Globus pallidus (tissue), 1 donor: ENCODE measurements at places on chromosomes 5 and 9.

GRCh38 chr9:38107811-38108304 is 38.8 kb upstream of the SHB start:
- no peak for DNase-seq

GRCh38 chr9:79308012-79308411 is 263.8 kb upstream of the TLE4 start:
- no peak for DNase-seq

- DNase-seq: no peak
These were observed 1622.5 kb downstream of the MAT2B start for GRCh38 chr5:165127941-165128340.

DNA sequence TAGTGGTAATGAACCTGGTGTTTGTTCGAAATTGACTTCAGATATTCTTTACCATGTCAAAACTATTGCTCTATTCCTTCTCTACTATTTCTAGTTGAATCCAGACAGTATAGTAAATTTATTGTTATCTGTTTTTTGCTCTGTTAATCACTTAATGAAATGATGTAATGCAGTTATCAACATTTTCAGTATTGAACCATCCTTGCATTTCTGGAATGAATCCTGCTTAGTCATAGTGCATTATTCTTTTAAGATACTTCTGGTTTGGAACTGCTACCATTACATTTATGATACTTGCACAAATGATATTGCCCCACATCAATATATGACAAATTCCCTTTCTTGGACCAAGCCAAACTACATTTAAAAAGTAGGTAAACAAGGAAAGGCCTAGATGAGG is 554.0 kb upstream of the KLF4 start:
- no peak for DNase-seq

DNA sequence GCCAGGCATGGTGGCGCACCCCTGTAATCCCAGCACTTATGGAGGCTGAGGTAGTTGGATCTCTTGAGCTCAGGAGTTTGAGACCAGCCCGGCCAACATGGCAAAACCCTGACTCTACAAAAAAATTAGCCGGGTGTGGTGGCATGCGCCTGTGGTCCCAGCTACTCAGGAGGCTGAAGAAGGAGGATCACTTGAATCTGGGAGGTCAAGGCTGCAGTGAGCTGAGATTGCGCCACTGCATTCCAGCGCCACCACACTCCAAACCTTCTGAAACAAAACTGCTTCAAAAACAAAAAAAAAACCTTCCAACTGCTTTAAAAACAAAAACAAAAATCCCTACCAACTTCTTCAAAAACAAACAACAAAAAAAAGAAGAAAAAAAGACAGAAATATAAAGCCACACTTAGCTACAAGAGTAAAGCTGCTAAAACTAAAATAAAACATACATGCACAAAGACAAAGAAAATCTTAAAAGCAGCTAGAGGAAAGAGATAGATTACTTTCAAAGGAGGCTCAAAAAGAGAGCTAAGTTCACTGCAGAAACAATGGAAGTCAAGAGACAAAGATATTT is 11.4 kb downstream of the DCAF10 start:
- DNase-seq: no peak

- no peak for DNase-seq
These were observed 596 bp downstream of the ENTREP1 start for GRCh38 chr9:69325409-69326212.

GRCh38 chr5:109759306-109759705 is 69.6 kb downstream of the MAN2A1 start:
- DNase-seq: no peak

DNA sequence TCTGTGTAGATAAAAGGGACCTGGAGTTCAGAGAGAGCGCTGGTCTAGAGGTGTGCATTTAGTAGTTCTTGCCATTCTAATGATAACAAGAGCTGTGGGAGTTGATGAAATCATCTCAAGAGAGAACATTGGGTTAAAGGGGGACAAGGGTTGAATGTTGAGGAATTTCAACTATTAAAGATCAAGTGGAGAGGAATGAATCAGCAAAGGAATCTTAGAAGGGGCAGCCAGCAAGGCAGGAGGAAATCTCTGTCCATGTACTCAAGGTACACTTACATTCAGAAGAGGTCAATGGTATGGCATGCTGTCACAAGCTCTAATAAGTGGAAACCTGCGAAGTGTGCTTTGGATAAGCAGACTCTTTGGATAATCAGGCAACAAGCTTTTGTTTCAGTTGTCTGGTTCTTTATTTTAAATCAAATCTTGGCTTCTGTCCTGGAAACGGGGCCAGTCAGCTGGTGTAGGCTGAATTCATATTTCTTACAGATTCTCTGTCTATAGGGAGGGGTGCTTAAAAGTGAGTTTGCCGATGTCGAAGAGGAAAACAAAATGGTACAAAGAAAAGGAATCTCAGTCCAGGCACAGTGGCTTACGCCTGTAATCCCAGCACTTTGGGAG is 320.5 kb upstream of the CD180 start:
- DNase-seq: no peak

DNA sequence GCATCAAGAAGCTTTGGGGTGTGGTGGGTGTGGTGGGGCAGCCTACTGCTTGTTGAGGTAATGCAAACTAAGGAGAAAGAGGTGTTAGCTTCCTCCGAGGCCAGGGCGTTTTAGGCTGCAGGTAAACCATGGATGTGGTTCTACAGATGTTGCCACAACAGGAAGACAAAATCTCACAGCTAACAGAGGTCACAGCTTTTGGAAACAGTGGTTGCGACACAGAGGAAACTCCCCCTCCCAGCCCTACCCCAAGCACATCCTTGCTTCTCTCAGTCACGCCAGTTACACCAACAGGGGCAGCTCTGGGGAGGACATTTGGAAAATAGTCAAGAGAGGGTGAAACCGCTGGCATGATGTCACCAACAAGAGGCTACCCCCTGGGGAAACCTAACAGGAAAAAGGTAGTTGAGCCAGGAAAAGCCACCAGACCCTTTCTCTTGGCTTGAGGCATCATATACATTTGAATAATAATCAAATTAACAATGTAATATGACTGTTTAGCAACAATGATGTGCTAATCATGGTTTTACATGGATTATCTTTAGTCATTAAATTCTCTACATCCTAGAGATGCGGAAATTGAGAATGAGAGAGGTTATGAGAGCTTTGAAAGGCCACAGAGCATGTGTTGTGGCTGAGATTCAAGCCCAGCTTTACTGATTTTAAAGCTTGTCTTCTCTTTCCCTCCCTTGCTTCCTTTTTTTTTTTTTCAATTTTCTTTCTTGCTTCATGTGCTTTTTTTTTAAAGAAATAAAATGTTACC is 82.2 kb upstream of the IL12B start:
- peak; percentile 5 for DNase-seq

GRCh38 chr5:167478188-167478587 is 813.3 kb upstream of the WWC1 start:
- DNase-seq: no peak

DNA sequence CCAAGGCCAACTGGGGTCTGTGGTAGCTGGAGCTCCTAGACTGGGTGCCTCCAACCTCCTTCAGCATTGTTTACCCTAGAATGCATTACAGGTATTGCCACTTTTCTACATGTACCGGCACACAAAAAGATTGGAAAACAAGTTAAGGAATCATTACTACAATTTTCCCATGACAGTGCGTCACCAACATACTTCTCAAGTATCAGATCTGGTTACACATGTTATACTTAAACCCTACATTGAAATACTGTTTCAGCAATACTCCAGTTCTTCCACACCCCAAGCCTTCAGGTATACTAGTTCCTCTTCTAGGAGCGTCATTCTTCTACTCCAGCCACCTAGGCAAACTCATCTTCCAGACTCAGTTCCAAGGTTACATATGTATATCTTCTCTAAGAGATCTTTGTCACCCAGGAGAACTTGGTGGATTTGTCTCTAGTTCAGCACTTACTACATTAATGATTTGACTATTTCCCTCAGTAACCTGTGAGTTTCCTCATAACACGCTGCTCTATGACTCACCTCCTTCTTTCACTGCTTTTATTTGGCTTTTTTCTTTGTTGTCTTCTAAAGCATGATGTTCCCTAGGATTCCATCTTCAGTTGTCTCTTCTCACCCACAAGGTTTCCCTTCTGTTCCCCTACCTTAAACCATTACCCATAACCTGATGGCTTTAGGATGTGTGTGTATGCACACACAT is 217.0 kb downstream of the AP3B1 start:
- DNase-seq: no peak

DNA sequence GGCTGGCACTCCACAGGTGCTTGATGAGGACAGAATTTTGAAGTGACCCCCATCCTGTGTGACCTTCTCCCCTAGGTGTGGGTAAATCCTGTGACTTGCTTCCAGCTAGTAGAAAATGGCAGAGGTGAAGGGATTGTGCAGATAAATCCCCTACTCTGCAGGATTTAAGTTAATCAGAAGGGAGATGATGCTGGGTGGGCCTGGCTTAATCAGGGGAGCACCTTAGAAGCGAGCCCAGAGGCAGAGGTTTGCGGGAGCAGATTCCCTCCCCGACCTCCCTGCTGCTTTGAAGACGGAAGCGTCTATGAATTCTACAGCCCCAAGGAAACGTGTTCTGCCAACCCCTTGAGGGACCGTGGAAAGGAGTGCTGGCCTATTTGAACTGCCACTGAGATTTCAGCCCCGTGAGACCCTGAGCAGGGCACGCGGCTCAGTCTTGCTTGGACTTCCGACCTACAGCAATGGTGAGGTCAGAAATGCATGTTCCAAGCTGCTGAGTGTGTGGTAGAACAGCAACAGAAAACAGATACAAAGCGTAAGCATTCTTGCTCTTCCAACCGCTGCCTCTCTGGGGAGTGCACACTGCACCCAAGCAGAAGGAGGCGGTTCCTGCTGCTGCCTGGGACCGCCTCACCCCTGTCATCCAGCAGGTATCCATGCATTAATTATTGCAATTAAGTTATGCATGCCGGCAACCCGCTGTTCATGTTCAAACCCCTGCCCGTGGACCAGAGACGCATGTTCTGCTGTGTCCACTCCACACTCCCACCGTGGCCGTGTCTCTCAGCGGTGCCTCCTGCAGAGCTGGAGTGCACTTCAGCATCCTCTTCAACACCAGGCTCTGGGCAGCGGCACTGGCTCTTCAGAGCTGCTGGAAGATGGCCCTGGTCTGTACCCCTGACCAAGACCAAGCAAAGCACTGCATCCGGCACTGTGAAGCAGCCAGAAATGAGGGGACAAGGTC is 54.6 kb upstream of the RXRA start:
- DNase-seq: no peak

DNA sequence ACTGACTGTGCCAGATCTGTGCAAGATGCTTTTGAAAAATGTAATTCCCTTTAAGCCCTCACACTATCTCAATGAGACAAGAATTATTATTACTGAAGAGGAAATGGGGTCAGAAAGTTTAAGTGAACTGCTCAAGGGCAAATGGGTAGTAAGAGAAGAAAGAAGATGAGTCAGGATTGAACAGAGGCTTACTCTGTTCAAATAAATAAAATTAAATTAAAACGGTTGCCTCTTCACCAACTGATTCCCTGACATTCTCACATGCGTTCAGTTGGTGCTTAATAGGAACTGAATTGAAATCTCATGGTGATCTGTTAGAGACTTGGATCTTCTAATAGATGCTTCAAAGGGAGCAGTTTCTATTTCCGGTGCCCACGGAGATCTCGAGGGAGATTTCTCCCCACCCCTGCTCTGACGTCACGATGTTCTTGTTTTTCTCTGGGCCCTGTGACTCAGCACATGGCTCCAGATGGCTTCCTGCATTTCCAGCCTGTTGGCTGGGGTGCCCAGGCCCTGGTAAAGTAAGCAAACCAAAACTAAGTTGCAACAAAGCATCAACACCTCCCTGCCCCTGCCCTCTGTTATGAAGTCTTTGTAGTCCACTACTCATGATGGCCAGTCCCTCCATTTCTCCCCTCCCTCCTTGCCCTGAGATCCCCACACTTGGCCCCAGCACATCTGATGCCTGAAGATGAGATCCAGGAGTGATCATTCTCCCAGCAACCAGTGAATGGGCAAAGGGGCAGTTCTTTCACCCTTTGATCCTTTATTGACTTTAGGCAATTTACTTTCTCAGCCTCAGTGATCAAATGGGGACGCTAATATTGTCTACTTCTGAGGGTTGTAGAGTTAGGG is 106.1 kb upstream of the CPEB4 start:
- DNase-seq: peak; percentile 82

- no peak for DNase-seq
These were observed 300.3 kb downstream of the MRPS30 start for GRCh38 chr5:45109062-45109461.

- DNase-seq: no peak
These were observed 25.6 kb downstream of the ANKS6 start for GRCh38 chr9:98770717-98771116.

- no peak for DNase-seq
These were observed 48.3 kb downstream of the SH3TC2 start for GRCh38 chr5:149014571-149015031.

- DNase-seq: no peak
These were observed 396.2 kb downstream of the EFNA5 start for GRCh38 chr5:107274571-107274970.

GRCh38 chr9:125411171-125411756 is 149.6 kb downstream of the GAPVD1 start:
- no peak for DNase-seq

DNA sequence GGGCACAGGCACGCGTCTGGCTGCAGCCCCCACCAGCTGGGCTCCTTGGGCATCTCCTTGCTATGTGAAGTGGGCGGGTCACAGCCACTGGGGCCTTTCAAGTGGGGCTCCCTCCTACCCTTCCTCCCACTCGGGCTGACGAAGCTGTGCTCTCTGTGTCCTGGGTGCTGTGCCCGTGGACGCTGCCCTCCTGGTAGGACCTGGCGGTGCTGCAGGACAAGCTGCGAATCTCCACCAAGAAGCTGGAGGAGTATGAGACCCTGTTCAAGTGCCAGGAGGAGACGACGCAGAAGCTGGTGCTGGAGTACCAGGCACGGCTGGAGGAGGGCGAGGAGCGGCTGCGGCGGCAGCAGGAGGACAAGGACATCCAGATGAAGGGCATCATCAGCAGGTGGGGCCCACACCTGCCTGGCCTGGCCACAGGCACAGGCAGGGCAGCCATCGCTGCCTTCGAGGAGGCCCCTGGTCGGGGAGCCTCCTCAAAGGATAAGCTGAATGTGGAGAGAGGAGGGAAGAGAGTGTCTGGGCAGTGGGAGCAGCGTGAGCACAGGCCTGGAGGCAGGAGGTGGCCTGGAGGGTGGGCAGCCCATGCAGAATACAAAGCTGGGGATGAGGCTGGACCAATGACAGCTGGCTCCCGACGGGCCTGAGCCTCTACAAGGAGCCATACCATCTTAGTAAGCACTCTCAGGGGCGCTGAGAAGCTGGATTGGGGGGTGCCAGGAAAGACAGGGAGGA is 124.7 kb downstream of the DAB2IP start:
- DNase-seq: no peak
